Thoracic aorta (tissue), 2 donors: ENCODE measurements at places on chromosomes 5 and 9. TPM values are rescaled to one million over a fixed set of nuclear protein-coding genes. Genes with fewer than 3 reads are reported as not detected.

DNA sequence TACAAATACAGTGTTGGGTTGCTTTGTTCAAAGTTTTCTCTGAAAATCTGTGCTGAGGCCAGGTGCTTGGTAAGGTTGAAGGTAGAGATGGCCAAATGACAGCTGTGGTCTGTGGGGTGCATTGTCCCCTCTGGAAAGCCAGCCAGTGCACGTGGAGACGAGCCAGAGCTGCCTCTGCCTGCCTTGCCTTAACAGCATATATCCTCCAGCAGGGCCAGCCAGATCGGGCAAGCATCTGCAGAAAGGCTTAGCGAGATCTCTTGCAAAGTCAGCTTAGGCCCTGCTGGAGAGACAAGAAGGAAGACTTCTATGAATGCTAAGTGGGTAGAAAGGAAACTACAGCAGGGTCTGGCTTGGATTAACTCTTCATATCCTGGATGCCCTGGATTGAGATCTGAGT is 49.5 kb downstream of the GRIA1 start:
- DNase-seq, result no peak

GRCh38 chr5:126680191-126680817 is 79.6 kb downstream of the PHAX start:
- DNase-seq, result no peak

The IPPK gene
- total RNA-seq, result 11.7 TPM

DNA sequence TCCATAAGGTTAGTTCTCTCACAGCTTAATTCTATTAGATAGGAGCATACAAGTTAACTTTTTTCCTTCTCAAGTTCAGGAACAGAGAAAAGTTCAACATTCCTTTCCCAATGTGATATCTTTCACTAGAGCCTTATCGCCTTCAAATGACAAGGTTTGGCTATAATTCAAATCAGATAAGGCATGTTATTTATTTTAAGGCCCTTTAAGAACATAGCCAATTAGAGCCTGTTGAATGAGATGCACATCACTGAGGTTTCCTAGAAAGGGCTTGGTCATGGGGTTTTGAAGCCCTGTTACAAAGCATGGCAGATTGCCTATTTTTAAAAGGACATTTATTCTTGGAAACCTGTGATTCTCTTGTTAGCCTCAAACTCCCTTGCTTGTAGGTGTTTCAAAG is 123.4 kb downstream of the BASP1 start:
- DNase-seq, result no peak

GRCh38 chr5:111779922-111780292 is 22.9 kb upstream of the NREP start:
- DNase-seq, result no peak

DNA sequence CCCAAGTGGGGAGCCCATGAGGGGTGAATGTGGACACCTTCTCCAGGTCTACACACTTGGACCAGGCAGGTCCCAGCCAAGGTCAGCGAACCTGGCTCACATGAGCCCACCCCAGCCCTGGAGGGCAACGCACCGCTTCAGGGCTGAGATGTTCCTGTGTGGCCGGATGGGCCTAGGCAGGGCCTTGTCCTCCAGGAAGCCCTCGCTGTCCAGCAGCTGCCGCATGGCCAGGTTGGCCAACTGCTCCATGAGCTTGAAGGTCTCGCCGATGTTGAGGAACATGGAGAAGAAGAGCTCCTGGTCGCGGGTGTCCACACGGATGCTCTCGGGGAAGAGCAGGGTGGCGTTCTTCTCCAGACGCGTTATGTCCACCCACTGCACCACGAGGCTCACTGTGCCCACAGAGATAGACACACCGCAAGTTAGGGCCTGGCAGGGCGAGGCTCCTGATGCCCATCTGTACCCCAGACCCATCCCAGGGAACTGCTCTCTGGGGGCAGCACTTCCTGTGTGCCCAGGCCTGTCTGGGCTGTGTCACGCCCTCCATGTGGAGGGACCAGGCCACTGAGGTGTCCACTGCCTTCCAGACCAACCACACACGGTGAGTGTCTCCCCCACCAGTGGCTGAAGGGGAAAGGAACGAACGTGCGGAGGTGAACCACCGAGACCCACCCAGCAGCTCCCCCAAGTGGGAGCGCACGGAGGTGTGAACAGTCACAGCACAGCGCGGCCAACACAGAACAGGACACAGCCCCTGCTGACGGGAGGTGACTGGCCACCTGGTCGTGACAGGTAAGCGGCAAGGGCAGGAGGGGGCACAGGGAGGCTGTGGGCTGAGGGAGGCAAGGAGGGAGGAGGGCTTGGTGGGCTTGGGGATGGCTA is 14.4 kb downstream of the TBC1D9B start:
- no peak for DNase-seq

DNA sequence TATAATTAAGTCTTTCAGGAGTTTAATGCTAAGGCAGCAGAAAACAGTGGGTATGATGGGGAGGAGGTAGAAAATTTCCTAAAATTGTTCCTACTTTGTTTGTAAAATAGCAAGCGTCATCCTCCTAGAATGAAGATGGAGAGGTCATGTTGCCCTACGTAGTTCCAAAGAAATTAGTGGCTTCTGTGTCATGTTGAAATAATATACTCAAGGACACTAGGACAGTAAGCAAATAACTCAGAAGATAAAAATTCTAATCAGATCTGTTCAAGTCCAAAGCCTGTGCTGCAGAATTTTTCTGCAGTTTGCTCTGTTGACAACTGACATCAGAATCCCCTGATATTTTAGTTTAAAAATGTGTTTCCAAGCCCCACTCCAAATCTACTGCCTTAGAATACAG is 486.3 kb downstream of the DIRAS2 start:
- DNase-seq, result no peak

- no peak for DNase-seq
Measured at GRCh38 chr5:121171361-121171760, 680.3 kb upstream of the FTMT start.

The SYK gene
- 18.1 TPM for total RNA-seq

DNA sequence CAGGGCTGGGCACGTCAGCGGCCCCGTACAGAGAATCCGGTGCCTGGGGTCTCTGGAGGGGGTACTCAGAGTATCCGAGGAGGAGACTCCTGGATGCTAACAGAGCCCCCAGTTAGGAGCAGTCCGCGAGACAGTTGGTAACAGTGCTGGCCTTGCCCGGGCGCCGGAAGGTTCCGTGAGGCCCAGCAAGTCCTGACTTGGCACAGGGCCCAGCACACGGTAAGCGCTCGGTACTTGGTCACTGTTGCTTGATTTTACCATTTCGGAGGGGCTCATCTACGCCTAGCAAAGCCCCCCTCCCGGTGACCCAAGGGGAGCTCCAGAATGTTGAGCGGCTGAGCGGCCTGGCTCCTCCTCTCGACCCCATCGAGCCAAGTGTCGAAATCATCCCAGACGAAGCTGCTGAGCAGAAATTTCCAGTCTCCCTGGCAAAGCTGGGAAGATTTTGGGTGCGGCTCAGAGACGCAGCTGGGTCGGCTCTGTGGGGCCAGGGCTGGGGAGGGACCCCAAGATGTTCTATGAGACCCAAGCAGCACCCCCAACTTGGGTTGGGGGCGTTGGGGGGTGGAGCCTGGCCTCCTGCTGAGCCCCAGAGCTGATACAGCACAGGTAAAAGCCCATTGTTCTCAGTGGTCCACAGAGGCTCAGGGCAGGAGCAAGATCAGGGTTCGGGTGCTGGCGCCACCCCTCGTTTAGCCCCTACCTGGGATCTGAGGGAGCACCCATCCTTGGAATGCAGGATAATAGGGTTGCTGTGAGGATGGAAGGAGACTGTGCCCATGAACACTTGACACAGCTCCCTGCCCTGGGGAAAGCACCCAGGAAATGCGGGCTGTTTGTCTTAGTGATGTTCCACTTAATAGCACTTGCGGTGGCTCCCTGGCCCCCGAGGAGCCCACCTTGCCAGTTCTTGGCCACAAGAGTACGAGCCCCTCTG is 137.2 kb downstream of the C9orf50 start:
- peak; percentile 70 for DNase-seq

GRCh38 chr9:127563579-127563978 is 48.5 kb upstream of the STXBP1 start:
- DNase-seq, result no peak

The PCDHGB3 gene
- 11.2 TPM for total RNA-seq

DNA sequence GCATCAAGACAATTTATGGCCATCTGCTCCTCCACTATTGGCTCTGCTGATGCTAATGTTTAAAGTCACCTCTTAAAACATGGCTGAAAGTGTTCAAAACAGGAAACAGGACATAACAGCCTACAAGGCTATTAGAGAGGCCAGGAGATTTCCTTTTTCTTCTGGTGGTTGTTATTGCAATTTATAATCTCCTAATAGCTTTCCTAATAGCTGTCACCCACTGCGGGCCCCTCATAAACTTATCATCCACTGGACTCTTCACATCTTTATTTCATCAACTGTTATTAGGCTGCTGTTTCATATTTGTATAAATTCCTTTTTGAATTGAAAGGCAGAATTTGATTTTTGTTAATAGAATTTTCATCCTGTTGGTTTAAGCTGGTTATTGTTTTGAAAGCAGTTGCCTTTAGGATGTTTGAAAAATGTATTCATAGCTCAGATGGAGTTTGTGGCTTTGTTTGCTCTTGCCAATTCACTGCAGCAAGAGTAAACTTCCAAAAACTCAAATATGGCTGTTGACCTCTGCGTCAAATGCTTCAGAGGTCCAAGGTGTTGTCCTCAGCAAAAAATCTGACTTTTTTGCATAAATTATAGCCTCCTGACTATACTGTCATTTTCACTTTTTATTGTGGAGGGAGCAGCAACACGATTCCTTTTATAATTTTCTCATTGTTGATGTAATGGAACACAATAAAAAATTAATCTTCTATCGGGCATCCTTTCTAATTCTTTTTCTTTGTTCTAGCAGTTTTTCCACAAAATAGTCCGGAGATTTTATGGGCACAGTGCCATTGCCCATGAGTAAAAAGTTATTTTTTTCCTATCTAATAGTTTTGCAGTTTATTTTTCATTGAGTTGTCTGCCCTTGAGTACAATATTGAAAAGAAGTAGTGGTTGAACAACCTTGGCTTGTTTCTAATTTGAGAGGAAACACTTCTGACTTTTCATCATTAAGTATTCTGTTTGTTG is 69.3 kb downstream of the MAT2B start:
- DNase-seq, result no peak

DNA sequence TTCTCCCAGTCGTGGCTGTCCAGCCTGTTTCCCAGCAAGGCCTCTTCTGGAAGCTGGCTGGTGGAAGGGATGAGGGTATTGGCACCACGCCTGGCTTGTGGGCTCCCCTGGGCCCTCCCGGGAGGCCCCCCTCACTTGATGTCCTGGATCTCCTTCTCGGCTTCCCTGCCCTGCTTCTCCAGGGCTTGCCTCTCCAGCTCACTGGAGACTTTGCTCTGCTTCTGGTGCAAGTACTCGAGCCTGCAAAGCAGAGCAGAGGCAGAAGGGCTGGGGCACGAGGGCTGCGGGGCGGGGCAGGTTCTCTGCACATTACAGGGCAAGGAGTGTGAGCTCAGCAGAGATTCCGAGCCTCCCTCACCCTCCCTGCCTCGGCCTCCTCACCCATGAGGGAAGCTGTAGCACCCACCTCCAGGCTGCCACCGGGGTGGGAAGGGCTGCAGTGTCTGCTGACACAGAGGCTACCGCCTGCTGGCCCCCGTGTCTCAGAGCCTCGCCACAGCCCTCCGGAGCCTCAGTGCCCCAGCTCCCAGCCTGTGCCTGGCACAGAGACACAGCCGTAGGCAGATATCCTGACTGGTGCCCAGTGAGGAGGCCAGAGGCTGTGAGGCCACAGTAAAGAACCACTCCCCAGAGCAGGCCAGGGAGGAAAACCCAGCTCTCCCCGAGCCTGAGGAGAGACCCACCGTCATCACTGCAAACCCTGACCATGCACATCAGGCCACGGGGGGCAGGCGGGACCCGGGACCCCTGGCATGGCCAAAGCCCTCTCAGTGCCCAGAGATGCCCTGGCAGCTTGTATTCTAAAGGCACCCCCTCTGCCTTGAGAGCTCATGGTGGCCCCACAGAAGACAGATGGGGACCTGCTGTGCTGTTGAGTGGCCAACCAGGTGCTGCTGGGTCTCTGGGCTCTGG is 7.2 kb downstream of the SNAPC4 start:
- no peak for DNase-seq

GRCh38 chr9:127293767-127294166 is 29.2 kb downstream of the GARNL3 start:
- no peak for DNase-seq

GRCh38 chr9:69583645-69584234 is 88.4 kb downstream of the APBA1 start:
- DNase-seq, result no peak

GRCh38 chr5:31736127-31736526 is 97.2 kb downstream of the PDZD2 start:
- no peak for DNase-seq

- DNase-seq, result no peak
Measured at GRCh38 chr9:123150708-123151503, 117.4 kb downstream of the GPR21 start.

The SLC36A2 gene
- total RNA-seq, result not detected

The C9orf153 gene
- total RNA-seq, result 0.92 TPM

The CARTPT gene
- total RNA-seq, result not detected

The WDR38 gene
- not detected for total RNA-seq

GRCh38 chr9:113993838-113994540 is 84.1 kb downstream of the AMBP start:
- DNase-seq, result peak; percentile 84

DNA sequence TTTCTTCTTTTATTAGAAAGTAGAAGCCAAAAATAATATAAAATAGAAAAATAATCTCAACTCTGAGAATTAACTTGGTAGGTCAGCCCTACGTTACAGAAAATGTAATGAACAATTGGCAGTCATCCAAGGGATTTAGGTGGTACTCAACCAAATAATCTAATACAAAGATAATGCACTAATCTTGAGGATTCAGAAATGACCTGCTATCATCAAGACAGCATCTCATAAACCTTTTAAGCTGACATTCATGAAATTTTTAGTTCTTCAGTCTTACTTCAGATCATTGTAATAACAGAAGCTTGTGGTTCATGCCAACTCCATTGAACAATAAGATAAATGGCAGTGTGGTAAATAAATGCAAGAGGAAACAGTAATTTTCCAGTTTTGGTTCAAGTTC is 1058.0 kb downstream of the MAT2B start:
- DNase-seq, result no peak

GRCh38 chr5:149012350-149012749 is 50.5 kb downstream of the SH3TC2 start:
- no peak for DNase-seq

DNA sequence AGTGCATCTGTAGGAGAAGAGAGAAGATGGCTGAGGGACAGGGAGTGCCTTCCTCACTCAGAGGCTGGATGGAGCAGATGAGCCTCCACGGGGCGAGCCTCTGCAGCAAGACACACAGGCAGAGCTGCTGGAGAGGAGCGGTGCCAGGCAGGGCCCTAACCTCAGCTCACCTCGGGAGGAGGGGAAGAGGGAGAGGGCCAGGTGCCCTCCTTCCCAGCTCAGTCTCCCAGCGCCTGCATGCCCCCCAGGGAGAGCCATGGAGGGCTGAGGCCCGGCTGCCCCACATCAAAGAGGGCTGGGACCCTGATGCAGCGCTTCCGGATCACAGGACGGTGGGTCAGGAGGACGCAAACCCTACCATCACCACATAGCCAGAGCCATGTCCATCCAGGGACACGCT is 13.6 kb upstream of the SPATA31E1 start:
- DNase-seq, result no peak

DNA sequence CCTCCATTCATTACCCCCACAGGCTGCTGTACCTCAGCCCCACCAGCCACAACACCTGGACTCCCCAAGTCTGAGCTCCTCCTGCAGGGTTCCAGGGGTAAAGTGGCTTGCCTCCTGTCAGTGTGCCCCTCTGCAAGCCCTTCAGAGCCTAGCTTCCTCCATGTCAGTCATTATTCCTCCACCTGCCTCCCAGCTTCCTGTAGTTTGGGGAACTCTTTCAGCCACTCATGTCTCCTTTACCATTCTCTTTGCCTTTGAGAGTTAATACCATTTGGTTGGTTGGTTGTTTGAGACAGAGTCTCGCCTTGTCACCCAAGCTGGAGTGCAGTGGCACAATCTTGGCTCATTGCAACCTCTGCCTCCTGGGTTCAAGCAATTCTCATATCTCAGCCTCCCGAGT is 36.2 kb downstream of the IRF1 start:
- DNase-seq, result no peak

The SH3TC2 gene
- total RNA-seq, result 1.9 TPM
